COLO829 (cell line): ENCODE measurements at places on chromosomes 3 and 15.

DNA sequence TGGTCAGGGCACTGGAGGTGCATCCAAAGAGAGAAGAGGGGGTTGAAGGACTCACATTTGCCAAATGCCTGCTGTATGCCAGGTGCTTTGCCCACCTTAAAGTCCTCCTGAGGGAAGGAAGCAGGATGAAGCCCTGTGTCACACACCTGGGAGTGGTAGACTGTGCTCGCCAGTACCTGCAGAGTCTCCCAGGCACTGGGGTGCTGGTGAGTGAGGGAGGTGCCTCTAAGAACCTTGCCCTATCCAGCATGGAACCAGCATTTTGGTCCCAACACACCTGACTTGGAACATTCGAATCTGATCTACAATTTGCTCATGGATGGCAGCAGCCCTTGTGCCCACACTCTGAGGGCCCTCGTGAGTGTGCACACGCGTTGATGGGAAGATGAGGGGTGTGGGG lies 76.7 kb downstream of the SEC22A start:
- no peak for DNase-seq

DNA sequence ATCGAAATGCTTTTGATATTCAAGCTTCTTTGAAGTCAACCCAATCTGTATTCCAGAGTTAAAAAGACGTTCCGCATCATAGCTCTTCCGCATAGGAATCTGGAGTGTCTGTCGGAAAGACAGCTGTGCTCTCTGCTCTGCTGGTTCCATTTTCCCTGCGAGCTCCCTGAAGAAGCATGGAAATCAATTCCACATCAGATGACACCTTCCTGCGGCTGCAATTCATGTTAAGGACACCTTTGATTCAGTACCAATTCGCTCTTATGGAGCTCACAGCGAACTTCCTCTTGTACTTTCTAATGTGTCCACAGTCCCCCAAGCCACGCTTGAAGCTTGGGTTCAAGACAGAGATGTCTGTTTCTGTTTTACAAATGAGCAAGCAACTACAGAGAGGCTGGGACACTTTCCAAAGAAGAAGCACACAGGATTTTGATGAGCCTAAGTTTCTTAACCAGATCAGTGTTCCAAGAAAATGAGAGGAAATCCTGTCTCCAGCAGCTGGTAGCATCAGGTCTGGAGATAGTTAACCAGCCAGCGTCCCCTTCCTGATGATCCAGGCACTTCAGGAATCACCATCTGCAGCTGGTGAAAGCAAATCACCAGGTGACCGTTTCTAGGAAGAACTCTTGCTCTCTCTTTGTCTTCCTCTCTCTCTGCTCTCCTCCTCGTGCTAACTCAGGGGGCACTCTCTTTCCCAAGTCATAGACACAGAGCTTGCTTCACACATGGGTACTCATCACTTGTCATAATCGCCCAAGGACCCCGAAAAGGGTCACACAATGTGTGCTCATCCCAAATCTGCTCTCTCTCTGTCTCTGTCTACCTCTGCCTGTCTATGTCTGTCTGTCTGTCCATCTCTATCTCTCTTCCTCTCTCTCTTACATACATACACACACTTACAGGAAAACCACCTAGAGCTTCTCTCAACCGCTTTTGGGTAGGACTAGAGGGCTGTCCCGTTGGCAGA lies 281.8 kb downstream of the FAM43A start:
- no peak for DNase-seq

DNA sequence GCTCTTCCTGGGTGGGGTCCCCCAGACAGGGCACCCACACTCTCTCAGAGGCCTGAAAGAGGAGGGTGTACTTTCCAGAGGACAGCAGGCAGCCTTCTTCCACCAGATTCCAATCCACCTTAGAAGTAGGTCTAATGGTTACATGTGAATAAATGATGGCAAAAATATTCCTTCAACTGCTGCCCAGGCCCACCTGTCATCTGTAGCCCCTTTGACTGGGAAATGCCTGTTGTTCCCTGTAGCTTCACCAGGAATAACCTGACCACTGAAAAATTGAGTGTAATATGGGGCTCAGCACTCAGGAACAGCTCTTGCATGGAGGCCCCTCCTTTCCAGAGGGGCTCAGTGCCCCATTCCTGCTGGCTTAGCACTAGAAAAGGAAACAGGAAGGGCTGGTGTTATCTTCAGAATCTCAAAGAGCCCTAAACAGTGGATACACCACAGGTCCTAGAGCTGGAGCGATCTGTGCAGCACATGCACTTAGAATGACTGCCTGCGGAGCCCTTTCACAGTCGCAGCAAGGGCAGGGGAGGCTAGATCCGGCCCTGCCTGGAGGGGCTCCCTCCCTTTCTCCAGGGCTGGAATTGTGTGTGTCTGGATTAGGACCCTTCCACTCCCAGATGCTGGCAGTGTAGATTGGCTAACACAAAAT lies 32.1 kb downstream of the SLC22A14 start:
- DNase-seq, result no peak

DNA sequence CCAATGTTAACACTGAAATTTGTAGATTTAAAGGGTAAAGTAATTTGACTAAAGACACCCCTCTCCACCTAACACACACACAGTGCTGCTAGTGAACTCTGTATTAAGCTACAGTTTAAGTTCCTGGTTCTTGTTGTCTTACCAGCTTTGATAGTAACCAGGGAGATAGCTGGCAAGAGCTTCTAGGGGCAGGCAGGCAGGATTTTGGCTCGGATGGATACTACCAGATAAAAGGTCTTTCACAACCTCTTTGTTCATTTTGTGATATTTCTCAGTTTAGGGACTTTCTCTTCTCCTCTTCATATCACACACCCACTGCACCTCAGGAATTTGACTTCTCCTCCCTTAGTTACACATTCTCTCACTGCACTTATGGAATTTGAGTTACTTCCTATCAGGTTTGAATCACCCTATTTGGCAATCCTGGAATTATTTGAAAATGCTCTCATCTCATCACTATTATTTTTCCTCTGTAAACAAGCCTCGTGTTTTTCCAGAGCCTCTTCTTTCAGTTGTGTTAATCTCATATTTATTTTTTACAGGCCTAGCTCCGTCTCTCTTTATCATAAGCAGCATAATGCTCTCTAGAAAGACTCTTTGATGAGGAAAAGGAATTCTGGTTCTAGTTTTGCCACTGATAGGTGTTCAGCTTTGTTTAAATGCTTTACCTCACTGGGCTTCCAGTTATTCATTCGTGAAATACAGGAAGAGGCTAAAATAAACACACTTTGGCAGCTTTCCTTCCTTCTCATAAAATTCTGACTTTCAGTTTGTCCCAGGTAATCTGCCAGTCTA lies 23.0 kb upstream of the CLDN1 start:
- DNase-seq, result no peak

DNA sequence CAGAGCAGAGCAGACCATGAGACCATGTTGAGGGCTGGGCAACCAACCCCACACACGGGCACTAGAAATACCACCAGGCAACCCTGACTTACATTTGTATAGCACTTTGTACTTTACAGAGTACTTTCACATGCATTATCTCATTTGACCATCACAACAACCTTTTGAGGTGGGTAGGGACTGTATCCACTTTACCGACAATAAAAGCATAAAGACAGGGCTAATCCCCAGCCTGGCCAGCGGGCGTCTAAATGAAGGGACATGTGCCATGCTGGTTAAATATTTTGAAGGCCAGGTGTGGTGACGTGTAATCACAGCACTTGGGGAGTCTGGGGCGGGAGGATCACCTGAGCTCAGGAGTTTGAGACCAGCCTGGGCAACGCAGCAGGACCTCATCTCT lies 23.6 kb downstream of the RASGRP1 start:
- DNase-seq, result no peak
